Hippocampal formation (tissue), 2 donors: ENCODE measurements at places on chromosomes 1 and 21.

GRCh38 chr1:44637702-44638411 is 36.4 kb downstream of the TMEM53 start:
- no peak for DNase-seq

DNA sequence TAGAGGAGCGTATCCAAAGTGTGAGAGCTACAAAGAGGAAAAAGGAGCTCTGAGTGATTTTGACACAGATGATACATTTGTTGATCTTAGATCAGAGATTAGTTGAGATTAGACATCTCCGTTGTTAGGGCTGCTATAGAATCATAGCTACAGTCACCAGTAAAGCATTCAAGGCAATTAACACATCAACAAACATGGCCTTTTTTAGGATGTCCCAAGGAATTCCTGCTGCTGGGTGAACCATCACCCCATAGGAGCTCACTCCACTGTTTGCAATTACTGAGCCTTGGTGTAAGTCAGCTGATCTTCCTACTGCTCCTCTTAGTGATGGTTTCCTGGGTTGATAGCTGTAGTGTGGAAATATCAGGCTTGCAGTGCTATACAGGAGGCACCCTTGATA is 6.7 kb upstream of the RSRP1 start:
- DNase-seq: no peak

DNA sequence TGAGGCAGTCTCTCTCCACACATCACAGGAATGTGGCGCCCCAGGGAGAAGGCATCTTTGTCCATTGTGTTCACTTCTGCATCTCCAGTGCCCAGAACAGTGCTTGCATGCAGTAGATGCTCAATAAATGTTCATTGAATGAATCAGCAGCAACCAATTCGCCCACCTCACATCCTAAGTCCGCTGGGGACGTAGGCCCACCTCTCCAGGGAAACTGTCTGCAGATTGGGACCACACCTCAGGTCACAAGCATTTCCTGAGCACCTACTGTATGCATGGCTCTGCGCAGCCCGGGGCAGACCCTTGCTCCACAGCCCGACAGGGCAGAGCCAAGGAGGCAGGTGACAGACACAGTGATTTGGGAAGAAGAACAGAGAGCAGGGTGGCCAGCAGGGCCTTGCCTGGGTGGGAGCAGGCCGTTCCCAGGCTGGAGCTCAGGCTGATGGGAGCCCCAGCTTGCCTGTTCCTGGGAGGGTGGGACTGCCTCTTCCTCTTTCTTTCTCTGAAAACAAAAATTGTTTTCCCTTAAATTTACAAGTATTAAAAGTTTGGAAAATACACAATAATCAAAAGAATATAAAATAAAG is 25.8 kb upstream of the RUNX3 start:
- DNase-seq: no peak

DNA sequence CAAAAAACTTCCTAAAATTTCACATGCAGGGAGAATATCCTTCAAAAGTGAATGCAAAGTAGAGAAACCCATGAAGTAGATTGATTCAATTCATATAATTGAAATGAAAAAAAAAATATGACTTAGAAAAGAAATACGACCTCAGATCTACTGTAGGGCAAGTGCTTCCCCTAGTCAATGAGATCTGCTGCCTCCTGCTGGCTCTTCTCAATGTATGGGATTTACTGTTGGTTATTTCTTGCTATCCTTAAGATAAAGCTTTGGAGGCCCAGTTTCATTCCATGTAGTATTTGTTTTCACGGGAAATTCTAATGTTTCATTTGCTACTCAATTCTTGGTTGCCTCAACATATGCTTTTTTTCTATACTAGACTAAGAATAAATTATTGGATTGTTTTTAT is 46.2 kb downstream of the ZNF648 start:
- no peak for DNase-seq

GRCh38 chr1:51506537-51506936 is 12.5 kb downstream of the EPS15 start:
- DNase-seq: no peak

DNA sequence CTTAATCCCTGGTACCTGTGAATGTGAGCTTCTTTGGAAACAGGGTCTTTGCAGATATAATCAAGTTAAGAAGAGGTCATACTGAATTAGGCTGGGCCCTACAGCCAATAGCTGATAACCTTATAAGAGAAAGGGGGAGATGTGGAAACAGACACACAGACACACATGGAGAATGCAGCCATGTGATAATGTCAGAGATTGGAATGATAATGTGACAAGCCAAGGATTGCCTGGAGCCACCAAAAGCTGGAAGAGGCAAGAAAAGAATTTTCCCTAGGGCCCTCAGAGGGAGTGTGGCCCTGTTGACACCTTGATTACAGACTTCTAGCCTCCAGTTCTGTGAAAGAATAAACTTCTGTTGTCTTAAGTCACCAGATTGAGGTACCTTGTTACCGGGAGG is 114.5 kb upstream of the SOD1 start:
- DNase-seq: no peak

- DNase-seq: no peak
Observed at GRCh38 chr1:113013823-113014222, 57.8 kb upstream of the SLC16A1 start.

- DNase-seq: no peak
Observed at GRCh38 chr1:19336543-19336942, 24.4 kb downstream of the SLC66A1 start.

GRCh38 chr1:203776636-203777035 is 11.7 kb downstream of the LAX1 start:
- peak; percentile 50 for DNase-seq

- DNase-seq: no peak
Observed at GRCh38 chr1:227316456-227316855, 1.8 kb downstream of the CDC42BPA start.
